ENCODE measurements at places on chromosomes 11 and 22.

GRCh38 chr11:45771193-45771565 lies 33.8 kb upstream of the SLC35C1 start:
- no peak for DNase-seq

- DNase-seq, result no peak
Measured at GRCh38 chr11:111788051-111788450, 21.9 kb upstream of the PPP2R1B start.

GRCh38 chr11:65420506-65420905 lies 2.1 kb upstream of the NEAT1 start:
- DNase-seq, result no peak

DNA sequence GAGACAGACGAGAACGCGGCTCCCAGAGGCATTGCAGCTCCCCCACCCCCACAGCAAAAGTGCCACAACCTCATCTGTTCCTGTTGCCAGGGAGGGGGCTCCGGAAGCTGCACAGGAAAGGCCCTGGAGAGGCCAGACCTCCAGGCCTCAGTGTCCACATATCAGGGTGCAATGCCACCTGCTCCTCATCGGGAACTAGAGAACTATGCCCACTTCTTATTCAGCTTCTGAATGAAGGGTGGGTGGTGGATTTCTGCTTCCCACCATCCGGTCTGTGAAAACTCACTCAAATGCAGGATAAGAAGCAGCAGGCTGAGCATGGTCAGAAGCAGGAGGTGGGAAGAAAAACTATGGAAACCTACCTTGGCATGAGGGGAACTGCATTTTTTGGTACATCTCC lies 105.9 kb downstream of the MED15 start:
- no peak for DNase-seq

- DNase-seq, result no peak
Measured at GRCh38 chr11:113182288-113182687, 132.1 kb upstream of the TTC12 start.

DNA sequence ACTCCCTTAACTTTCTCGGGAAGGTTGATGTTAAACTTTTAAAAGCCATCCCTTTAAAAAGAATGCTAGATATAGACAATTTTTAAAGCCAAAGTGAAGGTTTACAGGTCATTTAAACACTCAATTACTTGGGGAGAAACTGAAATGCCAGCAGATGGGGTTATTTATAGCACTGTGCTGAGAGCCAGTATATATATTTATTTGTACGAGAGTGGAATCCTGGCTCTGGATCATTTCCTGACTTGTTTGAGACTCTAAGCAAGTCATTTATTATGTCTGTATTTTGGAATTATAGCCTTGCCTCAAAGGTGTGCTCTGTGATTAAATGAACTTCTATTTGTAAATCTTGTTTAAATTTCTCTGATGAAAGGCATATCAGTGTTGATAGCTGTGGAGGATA lies 6.8 kb upstream of the ZBED5 start:
- no peak for DNase-seq

DNA sequence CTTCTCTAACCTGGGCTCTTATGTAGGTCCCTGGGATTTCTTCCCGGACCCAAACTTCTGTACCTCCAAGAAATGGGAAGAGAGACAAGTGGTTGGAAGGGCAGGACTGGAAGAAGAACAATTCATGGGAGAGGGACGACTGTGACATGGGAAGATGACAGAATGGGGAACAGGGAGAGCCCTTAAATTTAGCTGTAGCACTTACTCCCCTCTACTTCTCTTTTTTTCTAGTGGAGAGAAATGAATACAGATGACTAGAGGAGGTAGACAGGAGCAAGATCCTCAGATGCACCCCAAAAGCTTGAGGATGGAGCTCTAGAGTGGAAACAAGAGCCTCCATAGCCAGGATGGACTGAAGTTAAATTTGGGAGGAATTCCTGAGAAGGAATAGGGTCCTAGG lies 2.3 kb downstream of the RHOG start:
- no peak for DNase-seq

GRCh38 chr11:69922596-69923111 lies 103.4 kb upstream of the FGF3 start:
- no peak for DNase-seq

GRCh38 chr11:118572981-118573550 lies 857 bp downstream of the ARCN1 start:
- DNase-seq, result no peak

DNA sequence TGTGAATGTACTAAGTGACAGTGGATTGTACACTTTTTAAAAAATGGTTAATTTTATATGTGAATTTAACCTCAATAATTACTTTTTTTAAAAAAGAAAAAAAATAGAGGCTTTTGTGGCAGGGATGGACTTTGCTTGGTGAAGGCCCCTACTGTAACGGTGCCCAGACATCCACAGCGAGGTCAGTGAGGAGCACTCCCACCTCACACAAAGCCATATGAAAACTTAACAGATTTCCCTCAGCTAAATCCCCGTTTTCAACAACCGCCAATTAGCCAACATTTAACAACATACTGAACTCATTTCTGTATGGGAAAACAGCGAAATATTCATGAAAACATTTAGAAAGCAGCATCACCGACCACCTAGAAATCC lies 642 bp upstream of the C11orf58 start:
- no peak for DNase-seq

DNA sequence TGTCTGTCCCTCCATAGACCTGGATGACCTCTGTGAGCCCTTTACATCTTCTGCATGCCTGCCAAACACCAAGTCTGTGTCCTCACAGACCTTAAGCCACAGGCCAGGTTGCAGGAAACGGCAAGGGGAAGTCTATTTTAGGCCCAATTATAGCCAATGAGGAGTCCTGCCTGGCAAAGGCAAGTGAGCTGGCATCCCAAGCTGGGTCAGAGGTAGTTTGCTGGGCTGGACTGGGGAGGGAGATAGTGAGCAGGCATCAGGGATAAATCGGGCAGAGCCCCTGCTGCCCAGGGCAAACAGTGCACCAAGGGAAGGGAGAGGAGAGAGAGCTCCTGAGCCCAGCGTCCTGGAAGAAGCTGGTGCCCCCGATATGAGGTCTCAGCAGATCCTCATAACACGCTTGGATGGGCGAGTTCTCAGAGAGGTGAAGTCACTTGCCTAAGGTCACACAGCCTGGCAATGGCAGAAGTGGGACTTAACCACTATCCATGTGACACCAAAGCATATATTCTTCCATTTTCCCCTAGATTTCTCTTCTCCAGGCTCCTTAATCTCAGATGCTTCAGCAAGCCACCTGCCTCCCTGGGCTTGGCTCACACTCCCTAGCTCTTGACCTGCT lies 3.7 kb upstream of the RELT start:
- DNase-seq, result no peak

GRCh38 chr11:81104051-81104450 lies 1629.6 kb downstream of the FAM181B start:
- no peak for DNase-seq
